Activated CD4-positive, alpha-beta T cell treated with anti-CD3 and anti-CD28 coated beads, Interleukin-2, amount 50 U/mL, for 24 hours (primary cell): ENCODE measurements at places on chromosomes 16 and 17.

GRCh38 chr17:5877948-5878347, 192.2 kb upstream of the WSCD1 start:
- no peak for DNase-seq

GRCh38 chr17:65892912-65893377, 299.0 kb downstream of the CEP112 start:
- no peak for DNase-seq

DNA sequence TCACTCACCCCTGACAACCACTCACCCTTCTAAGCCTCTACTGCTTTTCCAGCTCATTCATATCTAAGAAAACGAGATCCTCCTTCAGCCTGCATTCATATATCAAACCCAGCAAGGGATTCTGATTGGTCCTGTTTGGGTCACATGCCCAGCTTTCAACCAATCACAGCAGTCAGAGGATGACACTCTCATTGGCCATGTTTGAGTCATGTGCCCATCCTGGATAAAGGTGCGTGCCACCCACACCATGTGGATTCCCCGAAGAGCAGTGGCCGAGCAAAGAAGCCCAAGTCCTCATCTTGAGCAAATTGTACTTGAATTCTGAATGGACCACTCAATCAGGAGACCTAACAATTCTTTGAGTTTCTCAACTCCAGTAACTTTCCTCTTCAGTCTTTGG, 45.0 kb downstream of the SCNN1G start:
- no peak for DNase-seq

DNA sequence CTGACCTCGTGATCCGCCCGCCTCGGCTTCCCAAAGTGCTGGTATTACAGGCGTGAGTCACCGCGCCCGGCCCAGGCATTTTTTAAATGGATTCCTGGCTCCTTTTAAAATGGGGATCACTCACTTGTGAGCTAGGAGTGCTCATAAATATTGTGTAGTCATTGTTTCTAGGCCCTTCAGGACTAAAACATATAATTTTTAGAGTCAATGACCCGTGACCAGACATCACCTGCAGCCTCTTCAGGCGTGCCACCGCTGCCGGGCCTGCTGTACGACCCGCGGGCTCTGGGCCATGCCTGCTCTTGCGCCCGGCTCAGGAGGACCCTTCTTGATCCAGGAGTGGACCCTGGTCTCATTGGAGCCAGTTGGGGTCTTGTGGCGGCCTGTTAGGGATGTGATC, 30.8 kb downstream of the EFCAB5 start:
- no peak for DNase-seq

- DNase-seq, result no peak
Measured at GRCh38 chr16:89395150-89396142, 94.9 kb downstream of the ANKRD11 start.

DNA sequence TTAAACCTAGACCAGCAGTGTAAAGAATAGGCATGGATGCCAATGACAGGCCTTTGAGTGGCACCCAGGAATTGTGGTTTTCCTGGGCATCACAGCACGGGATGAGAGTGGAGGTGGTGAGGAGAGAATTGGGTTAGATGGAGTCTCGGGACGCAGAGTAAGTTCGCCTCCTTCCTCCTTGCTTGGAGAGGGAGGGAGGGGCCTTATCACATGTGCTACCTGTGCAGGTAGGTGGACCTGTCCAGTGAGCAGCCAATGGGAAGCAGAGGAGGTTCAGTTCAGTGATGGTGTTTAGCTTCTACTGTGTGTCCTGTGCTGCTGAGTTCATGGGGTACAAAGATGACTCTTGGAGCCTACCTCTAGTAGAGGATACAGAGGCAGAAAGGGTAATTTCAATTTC, 14.9 kb downstream of the YPEL2 start:
- DNase-seq, result no peak

GRCh38 chr17:15399443-15399842, 58.0 kb upstream of the TEKT3 start:
- DNase-seq, result no peak

DNA sequence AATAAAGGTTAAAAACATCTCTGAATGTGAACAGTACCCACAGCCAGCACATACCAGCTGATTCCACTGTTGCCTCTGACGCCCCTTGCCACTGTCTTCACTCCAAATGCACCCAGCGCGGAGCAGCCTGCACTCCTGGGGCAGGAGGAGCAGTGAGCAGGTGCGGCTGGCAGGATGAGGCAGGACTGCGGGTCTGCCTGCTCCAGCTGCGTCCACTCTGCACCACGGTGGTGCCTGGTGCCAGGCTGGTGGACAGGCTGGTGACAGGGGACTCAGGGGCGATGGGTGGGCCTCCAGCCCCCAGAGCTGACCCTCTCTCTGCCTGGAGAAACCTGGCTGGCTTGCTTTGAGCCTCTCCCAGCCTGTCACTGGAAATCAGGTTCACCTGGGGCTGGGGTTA, 9.4 kb downstream of the RAB40B start:
- DNase-seq, result no peak

- no peak for DNase-seq
Measured at GRCh38 chr16:83238949-83239691, 568.7 kb upstream of the HSBP1 start.

GRCh38 chr17:78532922-78533640, 44.1 kb downstream of the DNAH17 start:
- DNase-seq, result peak; percentile 18
